ENCODE measurements at places on chromosomes 12 and 14. TPM values are rescaled to one million over a fixed set of nuclear protein-coding genes. Genes with fewer than 3 reads are reported as not detected.

- no peak overlapping the region for H3K4me3 ChIP-seq
- H3K4me1 ChIP-seq: peaks cover 2% of the 10 kb centered on the region
- no peaks in the 10 kb centered on the region for H3K27me3 ChIP-seq
- H3K27ac ChIP-seq: no peak overlapping the region
Observed at GRCh38 chr12:68327896-68328295, 4.3 kb downstream of the MDM1 start.

GRCh38 chr14:33647385-33647786 lies 303.5 kb downstream of the EGLN3 start:
- H3K4me1 ChIP-seq: no peaks in the 10 kb centered on the region
- H3K36me3 ChIP-seq: no peaks in the 10 kb centered on the region
- no peak for DNase-seq
- no peak overlapping the region for H3K4me3 ChIP-seq
- H3K27me3 ChIP-seq: no peaks in the 10 kb centered on the region

Gene FAM186B
- polyA plus RNA-seq: 0.04 TPM

DNA sequence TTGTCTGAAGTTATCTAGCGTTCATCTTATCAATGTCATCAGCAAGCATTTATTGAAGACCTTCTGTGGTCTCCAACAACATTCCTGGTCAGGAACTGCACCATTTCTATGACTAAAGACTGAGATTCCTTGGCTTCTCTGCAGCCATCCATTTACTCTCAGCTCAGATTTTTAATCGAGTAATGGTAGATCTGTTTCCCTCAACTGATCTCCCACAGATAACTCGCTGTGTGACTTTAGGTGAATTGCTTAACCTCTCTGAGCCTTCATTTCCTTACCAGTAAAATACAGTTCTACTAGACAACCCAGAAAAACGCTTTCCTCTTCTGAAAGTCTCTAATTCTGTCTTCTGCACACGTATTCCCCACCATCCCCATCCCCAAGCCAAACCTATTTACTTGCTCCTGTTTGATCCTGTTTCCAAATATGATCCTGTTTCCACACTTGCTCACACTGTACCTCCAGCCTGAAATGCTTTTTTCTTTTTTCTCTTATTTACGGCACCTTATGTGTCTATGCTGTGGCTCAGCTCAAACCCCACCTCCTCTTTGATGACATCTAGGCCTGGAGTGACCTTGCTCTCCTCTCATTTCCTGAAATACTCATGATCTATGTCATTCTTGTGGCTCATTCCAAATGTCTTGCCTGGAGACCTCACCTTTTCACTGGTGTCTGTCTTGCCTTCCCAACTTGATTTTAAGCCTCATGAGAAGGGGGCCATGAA lies 21.8 kb downstream of the PLXNC1 start:
- no peak overlapping the region for H3K4me3 ChIP-seq
- no peak overlapping the region for H3K27ac ChIP-seq
- H3K36me3 ChIP-seq: no peaks in the 10 kb centered on the region
- H3K4me1 ChIP-seq: peaks cover 4% of the 10 kb centered on the region
- DNase-seq: no peak

DNA sequence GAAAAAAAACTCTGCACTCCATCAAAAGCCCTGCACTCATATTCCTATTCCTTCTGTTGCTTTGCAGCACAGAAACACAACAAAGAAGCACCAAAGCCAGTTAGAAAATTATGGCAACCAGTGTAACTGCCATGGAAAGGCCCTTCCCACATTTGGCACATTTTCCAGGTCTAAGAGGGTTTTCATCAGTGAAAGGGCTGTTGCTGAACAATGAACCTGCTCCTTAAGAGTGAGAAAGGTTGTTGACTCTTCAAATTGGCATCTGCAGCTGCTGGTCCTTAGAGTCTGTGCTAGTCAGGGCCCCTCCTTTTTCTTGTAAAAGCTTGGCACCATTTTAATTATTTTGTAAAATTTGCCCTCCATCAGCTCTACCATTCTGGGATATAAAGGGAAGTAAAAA lies 378.7 kb upstream of the KITLG start:
- DNase-seq: no peak
- no peak overlapping the region for H3K27ac ChIP-seq
- H3K36me3 ChIP-seq: no peaks in the 10 kb centered on the region
- H3K4me3 ChIP-seq: no peak overlapping the region
- H3K27me3 ChIP-seq: no peaks in the 10 kb centered on the region

Gene MTRFR
- 20.9 TPM for polyA plus RNA-seq

- H3K36me3 ChIP-seq: no peaks in the 10 kb centered on the region
- peak; percentile 66 for DNase-seq
- H3K27ac ChIP-seq: no peak overlapping the region
- peaks cover 61% of the 10 kb centered on the region for H3K4me1 ChIP-seq
- H3K27me3 ChIP-seq: peaks cover 53% of the 10 kb centered on the region
- H3K4me3 ChIP-seq: peak overlapping the region; percentile 44
Observed at GRCh38 chr12:57242691-57243454, 8.1 kb downstream of the STAC3 start.

Gene SERPINA12
- polyA plus RNA-seq: not detected

Gene RNASE3
- 0.06 TPM for polyA plus RNA-seq

Gene MAP3K12
- polyA plus RNA-seq: 19.4 TPM

DNA sequence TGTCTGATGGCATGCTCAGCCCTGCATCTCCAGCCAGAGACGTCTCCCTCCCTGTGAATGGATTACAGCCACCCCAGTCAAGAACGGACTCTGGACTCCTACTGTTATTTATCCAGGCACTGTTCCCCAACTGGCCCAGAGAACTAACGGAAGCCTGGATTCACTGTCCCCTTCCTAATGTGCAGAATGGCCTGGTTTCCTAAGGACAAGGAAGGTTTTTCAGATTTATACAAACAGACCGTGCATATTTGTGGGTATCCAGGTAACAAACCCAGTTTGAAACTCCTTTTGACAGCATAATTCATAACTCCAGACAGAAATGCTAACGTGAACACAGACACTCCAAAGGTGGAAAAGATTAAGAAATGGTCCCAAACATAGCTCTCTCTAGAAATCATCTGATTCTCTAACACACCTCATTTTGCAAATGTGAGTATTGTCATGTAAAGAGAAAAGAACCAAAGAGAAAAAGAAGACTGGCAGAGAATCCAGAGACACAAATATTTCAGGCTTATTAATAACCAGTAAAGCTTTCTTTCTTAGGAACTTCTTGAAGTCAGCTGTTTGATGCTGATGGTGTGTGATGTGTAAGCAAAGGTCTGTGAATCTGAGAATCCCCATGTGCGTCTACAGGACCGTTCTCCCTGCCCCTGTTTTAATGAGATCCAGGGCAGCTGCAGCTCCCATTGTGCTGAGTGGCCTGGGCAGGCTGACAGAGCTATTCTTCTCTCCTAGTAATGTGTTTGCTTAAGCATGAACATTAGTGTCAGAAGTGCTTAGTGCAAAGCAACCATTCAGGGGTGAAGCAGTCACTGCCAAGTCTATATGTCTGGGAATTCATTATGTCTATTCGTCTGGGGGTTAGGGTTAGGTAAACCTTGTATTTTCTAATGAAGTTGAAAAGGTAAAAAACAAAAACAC lies 86.8 kb upstream of the HIF1A start:
- H3K4me1 ChIP-seq: peaks cover 37% of the 10 kb centered on the region
- DNase-seq: no peak
- H3K4me3 ChIP-seq: no peak overlapping the region
- H3K27ac ChIP-seq: peak overlapping the region; percentile 35

Gene TMEM132D
- not detected for polyA plus RNA-seq

Gene TSHR
- polyA plus RNA-seq: 0.04 TPM

Gene TMEM119
- polyA plus RNA-seq: 2.2 TPM

Gene DNAJC22
- not detected for polyA plus RNA-seq

Gene TUNAR
- polyA plus RNA-seq: not detected

Gene LPAR5
- 4.4 TPM for polyA plus RNA-seq

DNA sequence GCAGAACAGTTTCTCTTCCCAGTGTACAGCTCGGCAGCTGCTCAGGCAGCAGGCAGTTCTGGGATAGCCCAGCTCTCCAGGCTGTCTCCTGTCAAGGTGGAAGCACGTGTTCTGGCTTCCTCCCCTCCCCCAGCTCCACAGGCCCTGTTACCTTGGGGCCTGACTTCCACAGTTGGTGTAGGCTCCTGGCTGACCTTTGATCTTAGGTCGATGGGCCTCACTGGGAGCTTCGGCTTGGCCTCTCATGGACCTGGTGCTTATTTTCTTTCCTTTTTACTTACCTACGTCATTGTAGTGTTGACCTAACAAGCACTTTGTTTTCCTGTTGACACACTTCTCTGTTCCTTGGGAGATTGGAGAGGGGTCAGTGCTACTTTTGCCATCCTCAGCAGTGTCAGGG lies 17.0 kb downstream of the DLST start:
- peaks cover 100% of the 10 kb centered on the region for H3K36me3 ChIP-seq
- H3K27ac ChIP-seq: peak overlapping the region; percentile 5
- no peaks in the 10 kb centered on the region for H3K27me3 ChIP-seq
- no peak overlapping the region for H3K4me3 ChIP-seq

Gene RNU6-7
- not detected for polyA plus RNA-seq

GRCh38 chr12:526089-526488 lies 66.3 kb downstream of the B4GALNT3 start:
- no peak for DNase-seq
- no peak overlapping the region for H3K27ac ChIP-seq
- H3K4me3 ChIP-seq: no peak overlapping the region
- H3K27me3 ChIP-seq: no peaks in the 10 kb centered on the region
- H3K36me3 ChIP-seq: no peaks in the 10 kb centered on the region

DNA sequence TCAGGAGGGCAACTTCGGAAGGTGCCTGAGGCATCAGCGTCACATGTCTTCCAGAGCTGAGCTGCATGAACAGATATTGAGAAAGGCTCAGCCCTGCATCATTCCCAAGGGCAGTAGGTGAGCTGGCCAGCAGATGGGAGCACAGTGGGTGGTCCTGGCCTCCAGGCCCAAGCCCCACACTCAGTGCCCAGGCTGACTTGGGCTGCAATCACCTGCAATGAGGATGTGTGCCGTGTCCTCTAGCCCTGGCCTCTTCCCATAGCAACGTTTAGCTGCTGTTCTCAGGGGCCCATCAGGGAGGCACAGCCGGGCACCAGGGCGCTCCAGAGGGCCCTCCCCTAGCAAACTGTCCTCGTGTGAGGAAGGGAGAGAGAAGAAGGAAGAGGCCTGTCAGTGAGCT lies 32.0 kb downstream of the TEP1 start:
- peaks cover 20% of the 10 kb centered on the region for H3K36me3 ChIP-seq
- H3K4me3 ChIP-seq: no peak overlapping the region
- DNase-seq: no peak

GRCh38 chr12:51910168-51910567 lies 2.9 kb downstream of the ACVRL1 start:
- peaks cover 15% of the 10 kb centered on the region for H3K36me3 ChIP-seq
- peak overlapping the region; percentile 17 for H3K4me3 ChIP-seq
- H3K4me1 ChIP-seq: peaks cover 63% of the 10 kb centered on the region
- peaks cover 25% of the 10 kb centered on the region for H3K27me3 ChIP-seq
- DNase-seq: no peak

Gene MBD6
- polyA plus RNA-seq: 35.4 TPM

DNA sequence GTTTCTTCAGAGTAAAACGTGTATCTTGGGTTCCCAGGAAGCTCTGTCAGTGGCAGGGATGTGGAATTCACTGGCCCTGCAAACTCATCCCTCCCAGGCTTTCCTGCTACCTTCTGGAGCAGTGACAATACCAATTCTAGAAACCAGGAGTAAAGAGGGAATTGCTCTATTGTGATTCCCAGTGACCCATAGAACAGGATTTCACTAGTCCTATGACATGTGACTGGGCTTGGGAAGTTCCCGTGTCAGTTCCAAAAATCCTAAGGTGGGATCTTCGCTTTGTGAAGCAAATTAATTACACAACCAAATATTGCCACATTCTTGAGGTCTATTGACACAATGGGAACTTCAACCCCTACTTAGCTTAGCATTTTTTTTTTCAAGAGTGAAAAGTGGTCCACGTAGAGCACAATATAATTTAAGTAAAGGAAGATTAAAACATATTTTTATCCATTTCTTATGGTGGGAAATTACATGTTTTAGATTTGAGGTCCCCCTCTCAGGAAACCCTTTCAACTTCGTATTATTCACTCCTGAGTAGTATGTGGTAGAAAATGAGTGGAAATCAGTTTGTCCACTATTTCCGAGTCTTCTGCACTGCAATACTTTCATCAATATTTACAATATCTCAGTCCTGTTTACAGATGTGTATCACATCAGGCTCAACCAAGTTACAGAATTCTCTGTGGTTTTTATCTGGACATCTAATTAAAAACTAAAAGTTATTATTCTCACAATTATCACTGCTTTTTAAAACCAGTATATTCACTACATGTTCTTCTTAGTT lies 88.9 kb upstream of the SOX5 start:
- no peak overlapping the region for H3K4me3 ChIP-seq
- no peaks in the 10 kb centered on the region for H3K27me3 ChIP-seq
- DNase-seq: no peak
- no peak overlapping the region for H3K27ac ChIP-seq

Gene SDR9C7
- 0.04 TPM for polyA plus RNA-seq

- peaks cover 33% of the 10 kb centered on the region for H3K4me1 ChIP-seq
- no peaks in the 10 kb centered on the region for H3K27me3 ChIP-seq
- no peaks in the 10 kb centered on the region for H3K36me3 ChIP-seq
Observed at GRCh38 chr14:72830786-72831594, 62.9 kb downstream of the DPF3 start.

Gene PIWIL1
- not detected for polyA plus RNA-seq

Gene MYO1H
- polyA plus RNA-seq: not detected

Gene KIAA0586
- polyA plus RNA-seq: 3.8 TPM

DNA sequence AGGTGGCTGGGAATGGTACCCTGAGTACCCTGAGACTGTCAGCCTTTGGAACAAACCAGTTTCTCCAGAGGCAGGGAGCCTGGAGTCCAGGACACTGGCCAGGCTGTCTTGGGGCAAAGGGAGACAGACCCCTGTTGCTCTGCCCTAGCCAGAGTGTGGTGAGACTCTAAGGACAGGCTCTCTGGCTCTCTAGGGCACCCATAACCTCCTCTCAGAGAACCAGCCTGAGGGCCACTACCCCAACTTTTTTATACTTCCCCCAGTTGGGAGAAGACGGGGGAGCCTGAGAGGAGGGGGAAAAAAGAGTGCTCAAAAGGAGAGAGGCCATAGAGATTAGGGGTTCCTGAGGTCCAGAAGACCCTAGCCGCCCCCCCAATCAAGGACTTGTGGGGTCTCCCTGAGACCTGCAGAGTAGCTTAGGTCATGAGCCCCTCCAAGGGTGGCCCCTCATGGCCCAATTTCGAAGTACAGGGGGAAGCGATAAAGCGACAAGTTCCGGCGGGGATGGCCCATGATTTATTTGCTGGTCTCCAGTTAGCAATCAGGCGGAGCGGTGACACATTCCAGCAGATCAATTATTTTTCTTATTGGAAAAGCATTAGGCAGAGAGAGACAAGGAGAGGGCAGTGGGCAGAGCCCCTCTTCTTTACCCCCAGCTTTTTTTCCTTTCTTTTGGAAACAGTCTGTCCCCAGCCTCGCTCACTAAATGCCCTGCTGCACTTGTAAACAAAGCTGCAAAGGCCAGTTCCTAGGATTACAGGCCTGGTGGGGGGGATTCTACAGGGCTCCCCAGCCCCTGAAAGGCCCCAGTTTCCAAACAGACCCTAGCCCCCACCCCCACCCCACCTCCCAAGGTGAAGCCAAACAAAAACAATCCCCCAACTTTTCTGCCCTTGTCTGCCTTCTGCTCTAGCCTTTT lies 1.5 kb downstream of the HOXC8 start:
- H3K4me3 ChIP-seq: no peak overlapping the region
- H3K4me1 ChIP-seq: peaks cover 15% of the 10 kb centered on the region
- no peak overlapping the region for H3K27ac ChIP-seq

Gene KRT5
- 0.90 TPM for polyA plus RNA-seq

Gene IQSEC3
- polyA plus RNA-seq: 2.7 TPM

- peaks cover 10% of the 10 kb centered on the region for H3K4me1 ChIP-seq
- H3K27ac ChIP-seq: no peak overlapping the region
- DNase-seq: no peak
- H3K4me3 ChIP-seq: no peak overlapping the region
Observed at GRCh38 chr14:32622742-32623141, 293.6 kb downstream of the AKAP6 start.

Gene HPD
- polyA plus RNA-seq: 1.3 TPM

GRCh38 chr12:104498211-104498801 lies 41.6 kb downstream of the CHST11 start:
- H3K36me3 ChIP-seq: no peaks in the 10 kb centered on the region
- H3K27me3 ChIP-seq: no peaks in the 10 kb centered on the region
- no peak overlapping the region for H3K27ac ChIP-seq

Gene THAP2
- 2.8 TPM for polyA plus RNA-seq

All from heart right ventricle (tissue), 16 donors.